AG20443 (cell line): ENCODE measurements at places on chromosomes 2 and 18.
A peak's percentile ranks its signal among the peaks of the same experiment; 100 is the strongest.

DNA sequence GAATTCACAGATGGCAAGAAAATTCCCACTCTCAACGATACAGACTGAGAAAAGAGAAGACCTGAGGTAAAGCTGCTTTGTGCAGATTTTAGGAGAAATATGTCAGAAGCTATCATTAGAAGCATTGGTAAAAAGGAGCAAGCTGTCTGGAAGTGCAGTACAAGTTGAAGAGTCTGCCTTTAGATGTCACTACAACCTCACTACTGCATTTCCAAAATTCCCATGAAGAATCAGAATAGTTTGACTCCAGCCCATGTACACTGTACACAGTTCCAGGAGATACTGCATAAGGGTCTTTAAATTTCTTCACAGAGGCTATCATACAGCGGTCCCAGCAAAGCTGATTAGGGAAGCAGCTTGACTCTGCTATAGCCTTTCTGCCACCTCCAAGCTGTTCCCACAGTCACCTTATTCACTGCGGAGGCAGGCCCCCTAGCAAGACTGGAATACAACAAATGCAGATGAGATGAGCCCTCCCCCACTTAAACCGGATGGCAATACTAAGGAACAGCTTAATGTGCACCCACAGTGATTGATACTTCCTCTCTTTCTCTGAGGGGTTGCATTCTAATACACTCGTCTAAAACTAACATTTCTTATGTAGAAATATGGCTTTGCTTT lies 527.4 kb downstream of the TMEM182 start:
- no peak for DNase-seq

- peak; percentile 57 for DNase-seq
Measured at GRCh38 chr2:68251855-68252399, 405 bp downstream of the PPP3R1 start.

- DNase-seq = no peak
Measured at GRCh38 chr2:47656715-47657600, 126.0 kb upstream of the MSH6 start.

DNA sequence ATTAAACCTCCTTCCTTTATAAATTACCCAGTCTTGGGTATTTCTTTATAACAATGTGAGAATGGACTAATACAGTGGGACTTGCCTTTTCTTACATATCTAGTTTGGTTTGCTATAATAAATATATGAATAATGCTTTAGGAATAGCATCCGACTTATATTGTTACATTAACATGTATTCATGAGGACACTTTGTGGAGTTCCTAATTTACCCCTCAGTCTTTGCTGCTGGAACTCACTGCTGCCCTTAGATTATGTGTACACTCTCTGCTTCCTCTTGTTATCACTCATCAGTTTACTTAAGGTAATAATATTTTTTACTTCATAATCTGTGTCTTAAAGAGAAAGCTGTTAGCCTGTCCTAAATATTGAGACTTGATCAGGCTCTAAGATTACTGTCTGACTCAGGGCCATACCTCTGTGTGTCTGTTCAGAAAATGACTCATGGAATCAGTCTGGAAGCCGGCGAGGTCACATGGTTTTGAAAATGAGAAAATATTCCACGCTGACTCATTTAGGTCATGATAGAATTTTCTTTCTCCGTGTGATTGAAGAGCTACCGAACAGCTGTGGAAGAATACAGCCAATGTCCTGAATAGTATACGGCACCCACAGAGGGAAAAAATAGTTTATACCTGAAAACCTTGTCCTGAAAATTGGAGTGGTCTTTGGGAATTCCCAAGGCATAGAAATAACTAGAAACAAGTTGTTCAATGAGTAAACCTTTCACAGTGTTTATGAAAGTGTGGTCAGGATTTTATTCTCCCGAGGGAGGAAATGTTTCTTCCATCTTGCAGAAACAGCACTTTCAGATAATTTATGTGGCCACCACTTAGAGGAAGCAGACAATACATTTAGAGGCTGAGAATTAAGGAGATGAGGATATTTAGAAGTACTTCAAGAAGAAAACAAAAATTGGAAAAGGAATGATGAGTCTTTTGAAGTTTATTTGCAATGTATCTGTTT lies 156.4 kb downstream of the DSEL start:
- DNase-seq = peak; percentile 85

- no peak for DNase-seq
Measured at GRCh38 chr2:186991766-186992417, 142.9 kb upstream of the ZSWIM2 start.

DNA sequence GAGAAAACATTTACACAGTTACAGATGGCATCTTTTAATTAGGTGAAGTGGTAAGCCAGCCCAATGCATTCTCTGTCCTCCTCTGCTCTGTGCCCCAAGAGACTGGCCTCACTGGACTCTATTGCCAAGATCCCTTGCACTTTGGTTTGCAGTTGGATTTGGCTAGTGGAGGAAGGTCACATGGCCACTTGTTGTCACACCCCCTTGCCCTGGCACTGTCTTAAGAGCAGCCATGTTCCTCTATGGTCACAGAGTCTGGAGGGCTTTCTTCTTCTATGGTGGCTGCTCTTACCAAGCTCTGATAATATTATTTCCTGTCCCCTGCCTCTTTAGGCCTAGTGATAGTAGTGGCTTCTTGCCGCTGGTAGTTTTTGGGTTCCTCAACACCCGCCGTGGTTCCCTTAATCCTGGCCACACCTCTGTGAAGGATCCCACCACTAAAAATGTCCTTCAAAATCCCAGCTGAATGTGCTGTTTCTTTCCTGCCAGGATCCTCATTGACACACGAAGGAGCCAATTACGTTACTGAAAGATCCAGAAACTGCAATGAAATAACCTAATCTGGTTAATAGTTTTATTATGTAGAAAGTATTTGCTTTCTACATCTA lies 111.1 kb downstream of the CDC42EP3 start:
- no peak for DNase-seq

DNA sequence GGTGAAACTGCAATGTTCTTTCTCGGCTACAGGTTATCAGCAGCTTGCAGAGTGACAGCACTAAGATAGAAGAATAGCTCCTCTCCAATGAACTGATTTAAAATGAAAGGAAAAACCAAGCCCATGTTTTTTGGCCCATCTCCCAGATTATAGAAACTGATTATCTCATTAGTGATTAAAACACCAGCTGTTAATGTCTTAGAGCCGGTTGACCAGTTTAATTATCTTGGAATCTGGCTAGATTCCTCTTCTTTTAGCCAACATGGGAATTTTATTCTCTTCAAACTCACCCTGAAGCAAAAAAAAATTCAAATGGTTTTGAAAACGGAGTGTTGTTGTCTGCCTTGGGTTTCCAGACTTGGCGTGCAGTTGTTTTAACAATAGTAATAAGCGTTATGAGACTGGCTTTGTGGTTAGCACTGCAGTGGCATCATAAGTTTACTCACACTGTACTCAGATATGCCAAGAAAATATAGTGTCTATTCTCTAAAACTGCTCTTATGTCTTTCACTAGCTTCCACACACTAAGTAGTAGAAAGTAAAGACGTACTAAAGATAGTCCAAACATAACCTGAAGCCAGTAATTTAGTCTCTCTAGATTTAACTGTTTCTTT lies 665.3 kb downstream of the STK39 start:
- DNase-seq = no peak

- DNase-seq = no peak
Measured at GRCh38 chr2:44599130-44599529, 237.4 kb downstream of the CAMKMT start.

- no peak for DNase-seq
Measured at GRCh38 chr2:218218268-218219185, 1.5 kb downstream of the ARPC2 start.
